Activated CD4-positive, alpha-beta T cell treated with anti-CD3 and anti-CD28 coated beads, Interleukin-2, amount 50 U/mL, for 4 hours (primary cell): ENCODE measurements at places on chromosomes 1 and 21.
A peak's percentile ranks its signal among the peaks of the same experiment; 100 is the strongest.

DNA sequence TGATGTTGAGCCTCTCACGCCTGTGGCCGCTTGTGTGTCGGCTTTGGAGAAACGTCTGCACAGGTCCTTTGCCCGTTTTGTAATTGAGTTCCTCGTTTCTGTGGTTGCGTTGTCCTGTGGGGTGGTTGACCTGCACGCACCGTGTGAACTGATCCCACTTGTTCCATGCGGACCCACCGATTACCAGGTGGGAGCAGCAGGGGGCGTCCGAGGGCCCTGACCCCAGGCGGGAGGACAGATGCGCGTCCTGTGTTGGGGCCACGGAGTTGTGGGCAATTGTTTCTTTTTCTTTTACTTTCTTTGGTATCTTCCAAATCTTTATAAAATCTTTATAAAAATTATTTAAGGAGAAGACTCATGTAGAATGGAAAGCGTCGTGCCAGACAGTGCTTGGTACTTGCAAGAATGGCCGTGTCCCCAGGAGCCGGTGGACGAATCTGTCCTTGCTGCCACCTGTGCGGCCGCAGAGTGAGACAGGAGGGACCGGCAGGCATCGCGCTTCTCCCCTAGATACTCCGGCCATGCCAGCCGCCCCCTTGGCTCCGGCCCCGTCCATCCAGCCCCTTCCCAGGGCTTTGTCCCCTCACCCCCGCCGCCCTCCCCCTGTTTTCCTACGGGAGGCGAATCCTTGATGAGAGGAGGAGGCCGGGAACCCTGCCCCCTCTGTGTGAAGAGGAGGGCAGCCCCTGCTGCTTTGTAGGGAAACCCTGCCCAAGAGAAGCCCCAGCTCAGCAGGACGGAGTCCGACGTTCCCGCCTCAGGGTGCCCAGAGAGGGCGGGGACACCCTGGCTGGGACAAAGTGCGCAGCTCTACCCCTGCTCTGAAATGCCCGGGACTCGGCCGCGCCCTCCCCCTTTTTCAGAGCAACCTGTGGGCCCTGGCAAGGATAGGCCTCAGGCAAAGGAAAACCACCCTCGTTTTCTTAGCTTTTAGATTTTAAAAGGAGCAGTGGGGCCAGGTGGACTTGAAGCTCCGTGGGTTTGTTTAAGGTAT, 41.7 kb downstream of the PRKCZ start:
- DNase-seq: peak; percentile 40

GRCh38 chr1:229596925-229597699, 28.8 kb downstream of the TAF5L start:
- DNase-seq: no peak

DNA sequence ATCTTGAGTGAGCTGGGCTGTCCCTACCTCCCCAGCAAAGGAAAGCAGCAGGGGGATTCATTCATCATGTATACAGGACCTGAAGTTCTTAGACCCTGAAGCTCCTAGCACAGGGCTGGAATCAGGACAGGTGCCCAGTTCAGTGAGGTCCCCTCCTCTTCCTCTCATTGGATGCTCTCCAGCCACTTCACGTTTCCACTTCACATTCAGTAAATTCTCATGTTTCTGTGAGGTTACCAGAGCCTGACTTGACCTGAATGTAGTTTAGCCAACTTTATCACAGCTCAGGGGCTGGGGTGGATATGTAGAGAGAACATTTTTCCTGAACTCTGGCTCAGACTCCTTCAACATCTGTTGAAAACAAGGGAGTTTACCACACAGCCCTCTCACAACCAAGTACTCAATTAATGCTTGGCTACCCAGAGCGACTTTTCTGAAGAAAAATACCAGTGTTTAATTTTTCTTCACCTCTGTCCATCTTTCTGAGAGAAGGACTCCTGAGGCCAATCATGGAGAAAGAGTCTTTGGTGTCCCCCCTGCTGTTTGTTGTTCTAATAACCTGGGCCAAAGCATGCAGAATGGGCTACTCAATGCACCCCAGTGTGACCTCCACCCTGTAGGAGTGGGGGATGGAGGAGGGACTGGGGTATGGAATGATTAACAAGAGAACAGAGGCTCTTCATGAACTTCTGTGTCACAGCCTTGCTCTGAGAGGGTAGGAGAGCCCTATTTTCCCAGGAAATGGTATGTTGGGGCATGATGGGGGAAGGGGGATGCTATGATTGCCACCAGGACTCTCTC, 108.3 kb upstream of the FGGY start:
- no peak for DNase-seq

GRCh38 chr1:7588457-7588827, 182.7 kb upstream of the VAMP3 start:
- DNase-seq: no peak

DNA sequence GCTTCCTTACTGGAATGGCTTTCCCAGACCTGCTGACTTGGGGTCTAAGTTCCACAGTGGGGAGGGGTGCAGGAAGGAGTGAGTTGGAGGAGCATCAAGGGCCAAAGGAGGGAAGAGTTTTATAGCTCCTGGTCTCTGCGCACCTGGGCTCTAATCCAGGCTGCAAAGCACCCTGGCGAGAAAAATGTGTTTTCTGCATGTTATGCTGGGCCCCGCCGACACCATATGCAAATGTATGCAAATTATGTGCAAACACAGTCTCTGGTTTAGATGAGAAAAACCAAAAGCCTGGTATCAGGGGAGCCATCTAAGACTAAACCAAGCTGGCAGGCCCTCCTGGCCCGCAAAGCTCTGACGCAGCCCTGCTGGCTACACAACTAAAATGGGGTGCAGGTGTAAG, 95.0 kb downstream of the VWA5B1 start:
- no peak for DNase-seq

GRCh38 chr1:89705901-89706699, 73.2 kb downstream of the LRRC8C start:
- DNase-seq: no peak

DNA sequence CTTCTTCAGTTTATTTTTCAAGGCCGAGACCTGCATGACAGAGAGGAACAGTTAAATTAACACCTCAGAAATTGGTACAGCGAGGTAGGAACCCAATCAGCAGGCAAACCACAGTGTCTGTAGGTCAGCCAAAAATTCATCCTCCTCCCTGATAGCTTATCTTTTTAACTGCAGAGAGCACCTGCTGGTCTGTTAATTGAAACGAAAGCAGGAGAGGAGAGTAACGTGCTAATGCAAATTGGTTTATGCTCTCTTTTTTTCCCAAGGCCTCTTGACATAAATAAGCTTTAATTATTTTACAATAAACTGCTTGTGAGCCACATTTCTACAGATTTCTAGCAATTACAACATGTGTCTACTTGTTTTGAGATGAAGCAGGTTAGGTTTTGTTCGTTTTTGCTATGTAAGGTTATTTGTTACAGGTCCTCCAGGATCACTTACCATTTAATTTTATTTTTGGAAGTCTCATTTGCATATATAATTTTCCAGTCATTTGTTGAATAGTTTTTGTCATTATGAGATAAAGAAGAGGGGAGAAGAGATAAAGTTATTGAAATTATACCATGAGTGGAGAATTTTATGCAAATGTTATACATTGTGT, 179.9 kb downstream of the DENND1B start:
- DNase-seq: no peak

GRCh38 chr1:1091344-1092148, 17.4 kb upstream of the RNF223 start:
- no peak for DNase-seq

GRCh38 chr1:41028034-41028642, 6.6 kb upstream of the SLFNL1 start:
- DNase-seq: no peak

GRCh38 chr1:53342735-53343470, 15.0 kb upstream of the LRP8 start:
- no peak for DNase-seq

- DNase-seq: no peak
Measured at GRCh38 chr1:43465505-43466067, 11.9 kb upstream of the HYI start.

DNA sequence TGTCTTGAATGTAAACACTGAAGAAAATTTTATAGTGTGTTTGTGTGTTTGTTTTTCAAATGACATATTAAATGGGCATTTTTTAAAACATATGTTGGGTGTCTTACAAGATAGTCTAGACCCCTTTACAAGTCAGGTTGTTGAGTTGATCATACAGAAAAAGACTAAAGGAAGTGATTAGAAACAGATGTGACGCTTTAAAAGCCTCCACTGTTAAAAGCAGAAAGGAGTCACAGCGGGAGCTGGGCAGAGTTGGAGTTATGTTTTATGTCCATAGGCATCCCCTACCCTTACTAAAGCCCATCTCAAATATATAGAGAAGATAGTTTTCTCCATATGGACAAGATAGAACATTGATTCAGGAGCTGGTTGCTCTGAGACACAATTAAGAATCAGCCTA, 393.9 kb downstream of the PLPP3 start:
- DNase-seq: no peak

DNA sequence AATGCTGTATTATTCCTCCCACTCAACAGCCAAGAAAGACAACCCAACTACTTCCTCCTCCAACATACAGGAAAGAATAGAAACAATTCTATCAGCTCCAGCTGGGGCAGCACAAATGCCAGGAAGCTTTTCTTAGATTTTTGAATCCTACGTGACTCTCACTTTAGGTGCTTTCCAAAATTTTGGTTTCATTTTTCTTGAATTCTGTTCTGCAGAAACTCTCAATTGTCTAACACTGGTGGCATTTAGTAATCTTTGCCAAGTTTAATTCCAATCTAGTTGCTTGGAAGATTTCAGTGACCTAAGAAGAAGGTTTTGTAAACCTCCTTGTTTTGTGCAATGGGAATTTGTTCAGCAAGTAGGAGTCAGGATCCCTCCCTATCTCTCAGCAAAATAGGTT, 37.1 kb upstream of the DOCK7 start:
- DNase-seq: no peak

GRCh38 chr1:199067483-199067882, 428.6 kb downstream of the PTPRC start:
- no peak for DNase-seq

GRCh38 chr21:46116189-46116775, 18.4 kb downstream of the COL6A2 start:
- no peak for DNase-seq

DNA sequence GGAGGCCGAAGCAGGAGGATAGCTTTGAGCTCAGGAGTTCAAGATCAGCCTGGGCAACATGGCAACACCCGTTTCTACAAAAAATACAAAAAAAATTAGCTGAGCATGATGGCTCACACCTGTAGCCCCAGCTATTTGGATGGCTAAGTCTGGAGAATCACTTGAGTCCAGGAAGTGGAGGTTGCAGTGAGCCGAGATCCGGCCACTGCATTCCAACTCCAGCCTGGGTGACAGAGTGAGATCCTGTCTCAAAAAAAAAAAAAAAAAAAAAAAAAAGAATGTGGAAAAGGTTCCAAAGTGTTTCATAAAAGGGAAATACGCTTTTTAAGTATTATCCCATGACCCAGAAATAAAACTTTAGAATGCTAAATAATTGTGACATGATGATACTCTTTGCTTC, 8.0 kb downstream of the S1PR1 start:
- no peak for DNase-seq
